Dorsolateral prefrontal cortex (tissue), 122 donors: ENCODE measurements at places on chromosomes 3 and 15.
A peak's percentile ranks its signal among the peaks of the same experiment; 100 is the strongest.

- DNase-seq = no peak
Observed at GRCh38 chr3:165233501-165234195, 37.5 kb upstream of the SLITRK3 start.

DNA sequence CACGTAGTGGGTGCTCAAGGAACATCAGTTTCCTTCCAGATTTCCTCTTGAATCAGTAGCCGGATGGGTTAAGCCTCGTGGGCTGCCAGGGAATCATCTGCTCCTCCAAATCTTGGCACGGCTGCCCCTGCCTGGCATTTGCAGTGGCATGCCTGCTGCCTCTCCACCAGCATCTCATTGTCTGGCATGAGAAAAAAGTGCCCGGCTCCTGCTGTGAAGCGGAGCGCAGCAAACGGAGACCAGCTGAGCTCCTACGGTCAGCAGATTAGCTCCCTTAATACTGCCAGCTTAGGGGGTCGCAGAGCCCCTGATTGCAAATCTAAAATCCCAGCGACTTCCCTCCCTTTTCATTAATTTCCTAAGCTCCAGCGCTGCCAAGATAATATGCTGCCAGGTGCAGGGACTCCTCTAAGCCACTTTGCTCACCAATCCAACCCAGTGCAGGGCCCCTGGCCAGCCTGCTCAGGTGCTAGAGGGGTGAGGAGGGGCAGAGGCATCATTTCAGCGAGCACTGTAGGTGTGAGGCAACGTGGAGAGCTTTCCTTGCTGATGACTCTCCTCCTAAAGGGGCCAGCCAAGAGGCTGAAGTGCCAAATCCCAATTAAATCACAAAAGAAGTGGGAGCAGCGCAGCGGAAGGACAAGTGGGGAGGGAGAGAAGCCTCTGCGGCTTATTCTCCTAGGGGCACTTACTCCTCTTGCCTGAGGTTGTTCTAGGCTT, 49.6 kb upstream of the ST8SIA2 start:
- DNase-seq = peak; percentile 94

GRCh38 chr3:158492685-158493084, 78.3 kb upstream of the MLF1 start:
- DNase-seq = no peak

DNA sequence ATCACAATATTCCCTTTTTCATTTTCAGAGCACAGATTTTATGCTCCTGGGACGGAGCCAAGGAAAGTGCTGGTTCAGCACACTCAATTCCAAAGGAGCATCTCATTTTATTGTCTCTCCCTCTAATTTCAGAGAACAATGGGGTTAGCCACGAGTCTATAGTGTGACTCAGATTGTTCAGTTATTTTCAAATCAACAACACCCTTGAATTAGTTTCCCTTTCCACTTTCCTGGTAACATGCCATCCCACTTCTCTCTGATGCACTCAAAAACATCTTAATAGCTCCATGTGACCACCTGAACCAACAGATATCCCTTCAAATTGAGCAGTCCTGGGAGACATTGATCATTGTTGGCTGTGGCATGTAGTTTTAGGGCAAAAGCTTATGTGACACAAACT, 389.7 kb upstream of the MDFIC2 start:
- DNase-seq = no peak

DNA sequence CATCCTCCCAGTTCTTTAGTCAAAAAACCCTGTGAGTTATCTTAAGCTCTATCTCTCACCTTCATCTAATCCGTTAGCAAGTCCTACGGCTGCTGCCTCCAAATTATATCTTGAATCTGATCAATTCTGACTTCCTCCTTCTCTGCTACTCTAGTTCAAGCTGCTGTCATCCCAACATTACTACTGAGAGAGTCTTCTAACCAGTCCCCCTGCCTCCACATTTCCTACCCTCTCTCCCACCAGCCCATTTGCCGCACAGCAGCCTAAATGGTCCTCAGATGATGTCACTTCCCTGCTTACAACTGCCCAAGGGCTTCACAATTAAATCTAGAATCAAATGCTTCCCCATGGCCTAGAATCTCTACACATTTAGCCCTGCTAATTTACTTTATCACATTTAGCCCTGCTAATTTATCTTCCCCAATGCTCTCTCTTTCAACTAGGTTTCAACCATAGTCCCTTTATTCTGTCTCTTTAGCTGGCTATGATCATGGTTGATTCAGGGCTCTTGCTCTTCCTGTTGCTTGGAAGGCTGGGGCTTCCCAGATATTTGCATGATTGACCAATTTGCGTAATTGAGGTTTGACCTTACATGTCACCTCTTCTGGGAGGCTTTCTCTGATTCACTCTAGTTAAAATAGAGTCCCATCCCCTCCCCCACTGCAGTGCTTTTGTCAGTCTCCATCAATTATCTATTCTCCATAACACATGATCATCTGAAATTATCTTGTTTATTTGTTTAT, 11.0 kb upstream of the ARL14 start:
- DNase-seq = no peak

DNA sequence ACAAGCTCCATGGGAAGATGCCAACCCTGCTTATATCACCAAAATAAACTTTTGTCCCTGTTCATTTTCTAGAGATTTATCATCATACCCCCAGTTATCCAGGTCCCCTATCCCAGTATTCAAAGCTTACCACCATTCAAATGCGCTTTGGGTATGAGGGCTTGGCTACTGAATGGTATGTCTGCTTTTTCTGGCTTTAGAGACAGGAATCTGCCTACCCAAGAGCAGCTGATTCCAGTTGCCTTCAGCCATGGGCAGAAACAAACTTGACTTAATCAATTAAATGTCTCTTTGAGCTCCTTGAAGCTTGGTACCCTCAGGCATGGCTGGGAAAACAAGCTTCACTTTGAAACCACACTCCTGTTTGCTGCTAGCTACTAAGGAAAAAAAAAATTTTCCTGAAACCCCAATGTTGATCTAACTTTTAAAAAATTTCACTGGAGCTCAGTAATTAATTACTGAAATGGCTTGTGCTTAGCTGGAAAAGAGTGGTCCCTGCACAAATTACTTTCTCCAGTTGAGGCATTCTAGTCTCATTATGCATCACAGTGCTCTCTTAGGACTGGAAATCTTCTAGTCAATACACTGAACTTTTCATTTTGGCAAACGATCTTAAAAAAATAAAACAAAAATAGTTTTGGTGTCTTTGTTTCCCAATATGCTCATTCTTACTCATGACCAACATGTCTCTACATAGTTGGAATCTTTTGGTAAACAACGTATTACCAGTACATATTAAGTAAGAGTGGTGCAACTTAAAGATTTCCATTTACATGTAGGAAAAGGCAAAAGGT, 242.8 kb downstream of the DTWD1 start:
- no peak for DNase-seq

GRCh38 chr15:57306161-57306943, 70.0 kb upstream of the CGNL1 start:
- DNase-seq = peak; percentile 66

- no peak for DNase-seq
Observed at GRCh38 chr3:189587664-189588040, 43.5 kb upstream of the TP63 start.

GRCh38 chr3:128431803-128432300, 34.8 kb downstream of the DNAJB8 start:
- DNase-seq = no peak

DNA sequence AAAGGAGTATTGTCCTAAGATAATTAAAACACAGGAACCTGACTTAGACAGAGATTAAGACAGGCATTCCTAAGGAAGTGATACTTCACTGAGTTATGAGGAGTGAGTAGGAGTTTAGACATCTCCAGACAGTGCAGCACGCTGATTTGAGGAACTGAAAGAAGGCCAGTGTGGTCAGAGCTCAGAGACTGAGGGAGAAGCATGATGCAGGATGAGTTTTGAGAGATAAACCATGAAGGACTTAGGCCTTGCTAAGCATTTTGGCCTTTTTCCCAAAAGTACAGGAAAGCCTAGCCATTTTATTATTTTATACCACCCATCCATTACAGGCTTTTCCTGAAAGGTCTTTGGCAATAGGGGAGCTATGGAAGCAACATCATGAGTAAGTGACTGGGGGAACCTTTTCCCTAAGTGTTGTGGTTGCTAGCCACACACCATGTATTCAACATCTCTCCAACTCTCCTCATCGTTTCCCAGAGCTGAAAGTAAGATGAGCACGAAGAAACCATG, 375.6 kb upstream of the TPRG1 start:
- no peak for DNase-seq

GRCh38 chr3:109050591-109051167, 67.3 kb downstream of the MORC1 start:
- no peak for DNase-seq

GRCh38 chr3:64059484-64060175, 36.3 kb upstream of the PSMD6 start:
- no peak for DNase-seq

DNA sequence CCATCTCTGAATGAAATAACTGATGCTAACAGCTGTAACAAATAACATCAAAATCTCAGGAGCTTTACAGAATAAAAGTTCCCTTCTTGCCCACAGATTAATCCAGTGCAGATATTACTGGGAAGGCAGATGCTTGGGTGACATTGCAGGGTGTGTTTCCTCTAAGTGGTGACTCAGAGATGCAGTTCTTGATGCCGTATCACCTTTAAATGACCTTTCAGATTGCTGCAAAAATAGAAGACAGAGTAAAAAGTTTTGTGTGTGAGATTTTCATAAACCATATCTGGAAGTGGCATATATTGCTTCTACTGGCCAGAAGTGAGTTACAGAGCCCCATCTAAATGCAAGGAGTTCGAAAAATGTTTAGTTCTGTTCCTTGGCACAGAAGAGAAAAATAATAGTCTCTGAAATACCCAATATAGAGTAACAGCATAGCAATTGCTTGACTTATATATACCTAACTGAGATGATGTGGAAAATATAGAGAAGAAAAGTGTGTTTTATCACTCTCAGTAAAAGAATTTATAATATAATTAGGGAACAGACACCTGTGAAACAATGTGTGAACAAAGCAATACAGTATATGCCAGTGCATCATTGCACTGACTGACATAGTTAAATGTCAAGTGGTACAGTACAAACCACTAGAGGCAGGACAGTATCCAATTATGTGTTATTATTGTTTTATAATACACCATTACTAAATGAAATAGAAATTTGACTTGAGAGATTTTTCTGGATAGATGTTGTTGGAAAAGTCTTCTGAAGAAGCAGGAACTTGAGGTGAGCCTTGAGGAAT, 430.7 kb upstream of the CBLB start:
- DNase-seq = no peak

- no peak for DNase-seq
Observed at GRCh38 chr3:149473357-149474249, 894 bp upstream of the TM4SF4 start.

GRCh38 chr15:53378096-53378800, 381.2 kb downstream of the WDR72 start:
- DNase-seq = no peak

DNA sequence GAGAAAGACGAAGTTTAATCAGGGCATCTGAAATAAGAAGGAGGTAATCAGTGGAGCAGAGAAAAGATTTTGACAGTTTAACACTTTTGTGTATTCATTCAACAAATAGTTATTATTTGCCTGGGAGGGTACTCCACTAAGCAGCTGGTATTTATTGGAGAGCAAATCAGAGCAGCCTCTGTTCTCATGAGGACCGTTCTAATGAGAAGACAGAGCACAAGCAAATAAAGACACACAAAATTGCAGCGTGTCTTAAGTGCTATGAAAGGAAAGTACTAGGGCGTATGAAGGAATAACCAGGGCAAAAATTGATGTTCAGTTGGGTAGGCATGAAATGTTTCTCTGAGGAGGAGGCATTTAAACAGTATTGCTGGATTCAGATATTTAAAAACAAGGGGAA, 302.9 kb upstream of the RARB start:
- DNase-seq = no peak

DNA sequence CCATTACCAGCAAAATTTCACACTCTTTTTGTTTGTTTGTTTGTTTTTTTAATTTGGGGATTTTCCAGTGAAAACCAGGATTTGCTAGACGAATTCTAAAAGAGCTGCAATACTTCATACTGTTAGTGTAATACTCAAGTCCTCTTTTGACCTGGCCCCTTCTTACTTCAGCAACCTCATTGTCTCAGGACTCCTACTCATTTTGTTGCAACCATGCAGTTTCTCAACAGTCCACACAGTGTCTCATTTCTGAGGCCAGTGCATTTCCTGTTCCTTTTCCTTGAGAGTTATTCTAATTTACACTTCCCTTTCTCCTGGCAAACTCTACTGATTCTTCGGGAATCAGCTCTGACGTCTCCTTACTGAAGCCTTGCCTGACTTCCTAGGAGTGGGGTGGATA, 35.6 kb downstream of the NSUN3 start:
- DNase-seq = no peak

DNA sequence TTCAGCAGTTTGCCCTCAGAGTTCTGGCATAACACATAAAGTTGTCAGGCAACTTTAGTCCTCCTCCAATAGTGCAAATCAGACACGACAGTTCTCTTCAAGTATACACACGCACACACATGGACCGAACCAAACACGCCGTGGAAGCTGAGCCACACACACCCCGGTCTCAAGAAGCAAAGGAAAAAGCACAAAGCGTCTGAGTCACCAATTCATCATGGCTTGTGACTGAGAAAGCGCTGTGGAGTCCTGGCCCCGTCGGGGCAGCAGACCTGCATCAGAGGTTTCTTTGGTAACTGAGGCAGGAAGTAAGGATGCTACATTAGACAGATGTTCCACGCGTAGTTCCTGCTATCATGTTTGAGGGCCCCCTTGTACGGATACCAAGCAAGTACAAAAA, 85.7 kb downstream of the VGLL4 start:
- no peak for DNase-seq

GRCh38 chr15:57156210-57156884, 220.0 kb upstream of the CGNL1 start:
- DNase-seq = no peak

GRCh38 chr3:194423317-194423716, 24.3 kb upstream of the GP5 start:
- no peak for DNase-seq

GRCh38 chr3:28617821-28618220, 269.2 kb upstream of the AZI2 start:
- DNase-seq = no peak

GRCh38 chr3:36201546-36201945, 178.8 kb upstream of the STAC start:
- no peak for DNase-seq

DNA sequence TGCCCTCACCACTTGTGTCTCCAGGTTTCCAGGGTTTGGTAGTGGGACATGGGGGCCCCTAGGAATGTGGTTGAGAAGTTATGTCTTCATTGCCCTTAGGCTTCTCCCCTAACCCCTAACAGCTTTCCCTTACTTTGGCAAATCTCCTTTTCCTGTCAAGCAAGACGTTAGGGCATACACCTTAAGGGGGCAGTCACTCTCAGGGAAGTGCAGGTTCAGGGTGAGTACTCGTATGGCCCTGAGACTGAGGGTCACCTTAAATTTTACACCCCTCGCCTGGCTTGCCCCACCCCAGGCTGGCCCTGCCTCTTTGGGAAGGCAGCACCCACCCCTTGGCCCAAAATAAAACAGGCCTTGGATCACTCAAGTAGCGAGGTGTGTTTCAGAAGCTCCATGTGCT, 33.5 kb downstream of the POLR2M start:
- DNase-seq = no peak

DNA sequence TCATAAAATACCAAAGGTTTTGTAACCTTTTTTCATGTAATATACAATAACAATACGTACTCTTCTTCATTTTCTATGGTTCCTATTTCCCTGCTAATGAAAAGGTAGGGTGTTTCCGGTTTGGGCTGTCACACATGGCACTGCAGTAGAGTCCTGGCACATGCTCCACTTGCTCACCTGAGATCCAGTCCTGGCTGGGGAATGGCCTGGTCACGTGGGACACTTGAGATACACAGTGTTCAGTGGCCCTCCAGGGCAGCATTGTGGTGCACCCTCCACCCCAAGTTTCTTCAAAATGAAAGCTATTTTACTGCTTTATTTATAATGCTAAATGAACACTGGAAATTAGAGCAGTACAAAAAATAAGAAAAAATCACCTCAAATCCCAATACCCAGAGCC, 23.2 kb downstream of the MRPS25 start:
- DNase-seq = no peak
